HTR-8/SVneo (cell line): ENCODE measurements at places on chromosomes 6 and 20.

DNA sequence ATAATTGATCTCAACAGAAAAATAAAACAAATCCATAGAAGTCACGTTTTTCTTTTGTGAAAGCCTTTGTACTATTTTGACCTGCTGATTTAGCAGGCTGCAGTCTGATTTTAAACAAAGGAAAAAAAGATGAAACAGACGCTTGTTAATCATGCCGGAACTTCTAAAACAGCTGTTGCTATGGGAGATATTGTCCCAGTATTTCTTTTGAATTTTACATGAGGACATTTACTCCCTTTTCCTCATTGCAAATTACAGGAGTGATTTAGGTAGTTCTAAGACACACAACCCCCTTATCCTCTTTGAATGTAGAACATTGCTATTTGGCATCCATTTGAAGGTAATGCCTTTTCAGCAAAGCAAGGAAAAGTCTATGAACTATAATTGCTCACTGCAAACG, 416.1 kb downstream of the BCKDHB start:
- no peak for DNase-seq

DNA sequence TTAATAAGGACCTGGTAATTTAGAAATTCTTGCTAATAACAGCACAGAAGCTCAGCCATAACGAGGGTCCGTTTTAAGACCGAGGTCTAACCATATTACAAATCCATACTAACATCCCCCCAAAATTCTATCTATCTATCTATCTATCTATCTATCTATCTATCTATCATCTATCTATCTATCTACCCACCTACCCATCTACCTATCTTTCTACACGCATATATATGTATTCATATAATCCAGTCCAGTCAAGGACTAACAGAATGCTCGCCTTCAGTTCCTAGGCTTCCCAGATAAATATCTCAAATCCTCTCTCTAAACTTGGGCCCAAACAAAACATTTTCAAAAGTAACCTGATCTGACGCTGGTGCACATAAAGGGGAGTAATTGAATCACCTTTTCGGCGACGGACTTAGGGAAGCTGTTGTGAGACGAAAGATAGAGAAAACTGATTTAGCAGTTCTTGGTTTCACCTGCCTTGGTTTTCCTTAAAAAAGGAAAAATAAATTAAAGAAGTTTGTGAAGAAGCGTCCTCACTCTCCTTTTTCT, 14.5 kb downstream of the HMGN4 start:
- no peak for DNase-seq

DNA sequence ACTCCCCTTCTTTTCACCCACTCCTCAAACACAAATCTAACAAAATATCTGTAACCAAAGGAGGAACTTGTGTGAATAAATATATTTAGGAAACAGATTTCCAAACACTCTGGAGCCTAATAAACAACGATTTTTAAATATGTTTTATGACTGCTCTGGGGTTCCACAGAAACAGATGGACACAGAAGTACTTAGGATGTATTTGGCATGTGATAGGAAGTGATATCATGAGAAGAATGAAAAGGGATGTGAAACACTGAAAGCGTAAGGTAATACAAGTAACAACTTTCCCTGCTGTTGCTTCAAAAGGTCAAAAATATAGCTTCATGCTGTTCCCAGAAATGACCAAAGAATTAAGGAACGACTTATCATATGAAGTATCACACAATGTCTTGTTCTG, 26.1 kb upstream of the ENPP1 start:
- no peak for DNase-seq

- peak; percentile 91 for DNase-seq
These were observed 141.5 kb downstream of the ANKRD60 start for GRCh38 chr20:58086763-58087561.

- DNase-seq: no peak
These were observed 340.6 kb upstream of the KHDRBS2 start for GRCh38 chr6:62626661-62627060.
